ENCODE measurements at places on chromosomes 11 and 22. TPM values are rescaled to one million over a fixed set of nuclear protein-coding genes. Genes with fewer than 3 reads are reported as not detected.

Gene TRPC6
- total RNA-seq: 12.5 TPM

Gene CHEK1
- 119 TPM for total RNA-seq

Gene OR8I2
- total RNA-seq: not detected

Gene OR51E2
- total RNA-seq: not detected

Gene TOMM22
- 128 TPM for total RNA-seq

Gene OR4D5
- total RNA-seq: not detected

DNA sequence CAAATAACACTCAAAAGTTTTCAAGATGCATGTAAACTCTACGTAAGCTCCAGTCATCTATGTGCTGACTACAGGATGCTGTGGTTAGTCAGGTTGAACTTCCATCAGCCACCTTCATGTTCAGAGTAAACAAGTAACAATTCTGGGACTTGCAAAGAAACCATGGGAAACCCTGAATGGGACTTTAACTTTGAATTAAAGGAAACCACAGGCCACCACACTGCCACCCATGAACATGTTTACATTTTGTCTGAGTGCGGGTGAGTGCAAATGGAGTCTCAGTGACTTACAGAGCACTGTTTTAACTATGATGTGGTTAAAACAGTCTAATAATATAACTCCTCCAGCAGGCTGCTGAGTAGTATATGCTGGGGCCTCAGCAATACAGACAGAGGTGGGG, 12.9 kb upstream of the SYTL2 start:
- no peak overlapping the region for H3K27ac ChIP-seq
- DNase-seq: no peak
- no peaks in the 10 kb centered on the region for H3K4me1 ChIP-seq

GRCh38 chr11:8291421-8292350, 28.0 kb upstream of the LMO1 start:
- H3K4me1 ChIP-seq: no peaks in the 10 kb centered on the region
- no peaks in the 10 kb centered on the region for H3K36me3 ChIP-seq
- H3K27ac ChIP-seq: no peak overlapping the region

DNA sequence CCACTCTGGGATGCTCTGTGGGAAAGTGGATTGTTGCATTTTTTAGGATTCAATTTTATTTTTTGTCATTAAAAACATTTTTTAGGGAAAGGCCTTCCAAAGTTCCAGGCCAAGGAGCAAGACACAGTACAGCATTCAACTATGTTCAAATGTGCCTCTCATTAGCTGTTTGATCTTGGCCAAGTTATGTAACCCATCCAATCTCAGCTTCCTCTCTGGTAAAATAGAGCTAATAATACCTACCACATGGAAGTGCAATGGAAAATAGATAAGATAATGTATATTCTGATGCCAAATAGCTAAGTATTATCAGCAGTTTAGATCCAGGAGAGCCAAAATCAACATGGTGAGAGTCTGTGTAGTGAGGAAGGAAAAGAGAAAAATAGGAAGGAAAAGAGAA, 220.3 kb upstream of the SESN3 start:
- no peak overlapping the region for H3K27ac ChIP-seq
- H3K4me1 ChIP-seq: peaks cover 2% of the 10 kb centered on the region
- H3K4me3 ChIP-seq: no peak overlapping the region
- no peaks in the 10 kb centered on the region for H3K36me3 ChIP-seq
- no peak for DNase-seq

- no peaks in the 10 kb centered on the region for H3K36me3 ChIP-seq
- peaks cover 2% of the 10 kb centered on the region for H3K27me3 ChIP-seq
- DNase-seq: no peak
These were observed 429 bp downstream of the TP53AIP1 start for GRCh38 chr11:128942272-128942612.

- peaks cover 10% of the 10 kb centered on the region for H3K27me3 ChIP-seq
- no peaks in the 10 kb centered on the region for H3K36me3 ChIP-seq
- no peak overlapping the region for H3K27ac ChIP-seq
- no peaks in the 10 kb centered on the region for H3K4me1 ChIP-seq
- H3K4me3 ChIP-seq: no peak overlapping the region
These were observed 9.1 kb upstream of the OR10D3 start for GRCh38 chr11:124174001-124174583.

GRCh38 chr11:31233425-31233824, 136.1 kb downstream of the DCDC1 start:
- no peaks in the 10 kb centered on the region for H3K27me3 ChIP-seq
- no peaks in the 10 kb centered on the region for H3K36me3 ChIP-seq
- no peak overlapping the region for H3K27ac ChIP-seq
- no peaks in the 10 kb centered on the region for H3K4me1 ChIP-seq
- H3K4me3 ChIP-seq: no peak overlapping the region

- DNase-seq: peak; percentile 52
- no peak overlapping the region for H3K27ac ChIP-seq
- H3K36me3 ChIP-seq: no peaks in the 10 kb centered on the region
- peaks cover 12% of the 10 kb centered on the region for H3K4me1 ChIP-seq
- H3K4me3 ChIP-seq: no peak overlapping the region
- H3K27me3 ChIP-seq: no peaks in the 10 kb centered on the region
These were observed 236.3 kb upstream of the SORL1-AS1 start for GRCh38 chr11:121688860-121689614.

GRCh38 chr22:37139762-37140161, 10.0 kb downstream of the IL2RB start:
- H3K4me3 ChIP-seq: no peak overlapping the region
- no peaks in the 10 kb centered on the region for H3K27me3 ChIP-seq
- H3K27ac ChIP-seq: no peak overlapping the region
- no peaks in the 10 kb centered on the region for H3K4me1 ChIP-seq

GRCh38 chr11:33835143-33835878, 56.6 kb downstream of the LMO2 start:
- H3K4me1 ChIP-seq: no peaks in the 10 kb centered on the region
- no peak for DNase-seq
- H3K27ac ChIP-seq: no peak overlapping the region
- no peaks in the 10 kb centered on the region for H3K36me3 ChIP-seq
- no peaks in the 10 kb centered on the region for H3K27me3 ChIP-seq
- no peak overlapping the region for H3K4me3 ChIP-seq

DNA sequence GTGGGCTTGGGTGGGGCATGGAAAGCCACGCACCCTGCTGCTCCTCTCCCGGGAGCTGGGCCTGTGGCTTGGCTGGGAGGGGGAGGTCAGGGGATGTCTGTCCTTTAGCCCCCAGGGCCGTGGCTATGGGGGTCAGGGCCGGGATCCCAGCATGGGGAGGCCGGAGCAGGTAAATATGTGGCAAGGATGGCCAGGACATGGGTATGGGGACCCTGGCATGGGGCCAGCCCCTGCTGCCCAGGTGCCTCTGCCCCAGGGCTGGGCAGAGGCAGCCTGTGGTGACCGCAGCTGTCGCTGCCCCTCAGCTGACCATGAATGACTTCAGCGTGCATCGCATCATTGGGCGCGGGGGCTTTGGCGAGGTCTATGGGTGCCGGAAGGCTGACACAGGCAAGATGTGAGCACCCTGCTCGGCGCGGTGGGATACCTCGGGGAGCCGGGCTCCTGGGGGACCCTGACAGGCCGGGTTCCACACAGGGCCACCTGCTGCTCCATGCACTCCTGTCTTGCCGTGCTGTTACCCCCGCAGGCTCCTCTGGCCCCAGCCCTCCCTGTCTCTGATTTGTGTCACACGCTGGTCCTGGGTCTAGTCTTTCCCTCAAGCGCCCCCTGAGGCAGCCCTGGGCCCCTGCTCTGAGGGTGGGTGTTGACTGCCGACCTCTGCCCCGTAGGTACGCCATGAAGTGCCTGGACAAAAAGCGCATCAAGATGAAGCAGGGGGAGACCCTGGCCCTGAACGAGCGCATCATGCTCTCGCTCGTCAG, 8.1 kb upstream of the ANKRD13D start:
- no peak overlapping the region for H3K4me3 ChIP-seq
- peaks cover 2% of the 10 kb centered on the region for H3K4me1 ChIP-seq
- no peak overlapping the region for H3K27ac ChIP-seq

DNA sequence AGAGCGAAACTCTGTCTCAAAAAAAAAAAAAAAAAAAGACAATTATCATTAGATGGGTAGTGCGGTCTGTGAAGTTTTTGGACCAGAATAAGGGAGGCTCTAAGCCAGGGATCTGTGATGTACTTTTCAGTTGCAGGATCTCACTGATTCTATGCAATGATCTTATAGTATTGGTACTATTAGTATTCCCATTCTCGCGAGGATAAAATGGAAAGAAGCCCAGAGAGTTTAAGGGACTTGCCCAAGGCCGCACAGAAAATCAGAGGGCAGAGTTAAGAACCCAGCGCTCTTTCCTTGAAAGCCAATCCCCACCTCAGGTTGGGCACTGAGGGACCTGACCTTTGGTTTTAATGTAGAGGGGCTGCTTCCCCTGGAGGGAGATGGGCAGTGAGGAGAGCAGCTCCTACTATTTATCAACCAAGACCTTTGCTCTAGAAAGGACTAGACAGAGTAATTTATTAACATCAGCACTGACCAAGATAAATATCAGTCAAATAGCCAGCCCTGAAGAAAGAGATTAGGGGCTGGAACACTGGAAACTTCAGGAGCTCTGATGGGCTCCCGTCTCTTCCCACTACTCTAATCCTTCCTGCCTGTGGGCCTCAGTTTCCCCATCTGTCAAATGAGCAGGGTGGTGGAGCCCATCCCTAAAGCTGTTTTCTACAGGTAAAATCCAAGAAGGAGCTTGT, 6.0 kb downstream of the NIPSNAP1 start:
- no peak for DNase-seq
- H3K4me1 ChIP-seq: peaks cover 3% of the 10 kb centered on the region
- H3K36me3 ChIP-seq: peaks cover 21% of the 10 kb centered on the region
- no peaks in the 10 kb centered on the region for H3K27me3 ChIP-seq
- no peak overlapping the region for H3K4me3 ChIP-seq

- H3K4me3 ChIP-seq: no peak overlapping the region
- no peaks in the 10 kb centered on the region for H3K4me1 ChIP-seq
- H3K27ac ChIP-seq: no peak overlapping the region
These were observed 1794.1 kb upstream of the RAG2 start for GRCh38 chr11:38392176-38392575.

DNA sequence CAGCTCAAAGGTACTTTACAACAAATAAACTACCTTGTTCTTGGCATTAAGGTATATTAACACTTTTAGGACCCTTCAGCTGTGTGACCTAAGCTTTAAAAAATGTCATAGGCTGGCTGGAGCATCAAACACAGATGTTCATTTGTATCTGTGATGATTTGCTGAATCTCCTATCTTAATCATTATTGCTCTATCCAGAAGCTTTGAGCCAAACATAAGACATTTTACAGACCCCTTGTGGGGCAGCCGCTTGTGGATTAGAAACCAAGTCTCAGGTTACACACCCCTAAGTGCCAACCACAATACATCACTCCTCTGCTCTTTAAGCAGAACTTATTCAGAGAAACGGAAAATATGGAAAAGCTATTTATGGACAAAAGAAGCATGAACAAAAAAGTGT, 394.2 kb upstream of the CCDC90B start:
- no peaks in the 10 kb centered on the region for H3K27me3 ChIP-seq
- H3K36me3 ChIP-seq: no peaks in the 10 kb centered on the region
- DNase-seq: no peak
- no peak overlapping the region for H3K4me3 ChIP-seq
- no peak overlapping the region for H3K27ac ChIP-seq

DNA sequence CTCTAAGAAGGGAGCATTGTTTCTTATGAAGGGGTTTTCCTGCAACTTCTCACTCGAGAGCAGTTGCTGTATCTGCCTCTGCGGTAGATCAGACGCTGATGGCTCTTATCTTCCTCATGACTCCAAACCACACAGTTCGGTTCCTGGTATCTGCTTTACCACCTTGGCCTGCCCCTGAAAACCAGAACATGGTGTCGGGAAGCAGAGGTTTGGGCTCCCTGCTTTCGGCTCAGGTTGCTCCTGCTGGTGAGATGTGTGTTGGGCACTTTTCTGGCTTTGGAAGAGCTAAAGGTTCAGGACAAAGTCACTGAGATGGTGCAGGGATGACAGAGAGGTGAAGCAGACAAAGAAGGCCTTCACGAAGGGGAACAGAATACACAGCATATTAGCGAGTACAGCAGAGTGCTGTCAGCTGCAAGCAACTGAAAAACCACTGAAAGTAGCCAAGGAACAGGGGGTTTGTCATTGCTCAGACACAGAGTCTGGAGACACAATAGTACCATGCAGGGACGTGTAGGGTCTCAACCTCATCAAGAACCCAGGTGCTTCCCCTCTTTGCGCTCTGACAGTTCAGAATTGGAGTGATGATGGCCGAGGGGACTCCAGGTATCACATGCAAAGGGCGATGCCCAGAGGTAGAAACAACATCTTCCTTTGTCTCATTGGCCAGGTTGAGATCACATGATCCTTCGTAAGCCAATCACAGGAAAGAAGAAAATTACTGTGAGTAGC, 11.9 kb upstream of the CSF2RB start:
- no peak overlapping the region for H3K27ac ChIP-seq
- peaks cover 6% of the 10 kb centered on the region for H3K4me1 ChIP-seq
- H3K27me3 ChIP-seq: no peaks in the 10 kb centered on the region

DNA sequence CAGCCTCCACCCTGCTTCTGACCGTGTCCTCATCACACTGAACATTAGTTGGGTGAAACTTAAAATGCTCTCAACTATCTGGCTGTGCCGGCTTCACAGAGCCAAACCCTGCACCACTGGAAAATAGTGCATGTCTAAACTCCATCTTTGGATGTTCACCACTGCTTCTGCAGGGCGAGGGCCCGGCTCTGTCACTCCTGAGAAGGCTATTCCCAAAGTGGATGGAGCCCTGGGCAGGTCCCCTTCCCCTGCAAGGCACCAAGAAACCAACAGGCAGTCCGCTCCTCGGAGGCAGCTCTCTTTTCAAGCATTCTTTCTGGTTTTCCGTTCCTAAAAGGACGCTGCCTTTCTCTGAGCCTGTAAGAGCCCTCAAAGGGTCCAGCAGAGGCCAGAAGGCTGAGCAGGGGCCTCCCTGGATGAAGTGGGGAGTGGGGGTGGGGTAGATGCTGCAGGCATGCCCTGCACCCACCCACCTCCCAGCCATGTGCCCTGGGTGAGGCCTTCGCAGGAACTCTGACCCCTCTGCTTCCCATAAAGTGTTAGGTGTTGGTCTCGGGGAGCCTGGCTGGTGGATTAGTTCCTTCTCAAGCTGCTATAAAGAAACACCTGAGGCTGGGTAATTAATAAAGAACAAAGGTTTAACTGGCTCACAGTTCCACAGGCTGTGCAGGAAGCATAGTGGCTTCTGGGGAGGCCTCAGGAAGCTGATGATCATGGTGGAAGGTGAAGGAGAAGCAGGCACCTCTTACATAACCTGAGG, 23.3 kb downstream of the LINC01488 start:
- H3K36me3 ChIP-seq: no peaks in the 10 kb centered on the region
- H3K27ac ChIP-seq: no peak overlapping the region
- no peaks in the 10 kb centered on the region for H3K4me1 ChIP-seq
- no peak for DNase-seq
- no peak overlapping the region for H3K4me3 ChIP-seq
